Parietal lobe (tissue), 2 donors: ENCODE measurements at places on chromosomes 5 and 9. TPM values are rescaled to one million over a fixed set of nuclear protein-coding genes. Genes with fewer than 3 reads are reported as not detected.

Gene FBXW5
- total RNA-seq, result 64.5 TPM

Gene GMCL2
- total RNA-seq, result not detected

Gene SPAG8
- 4.1 TPM for total RNA-seq

Gene NR5A1
- not detected for total RNA-seq

Gene SPINK1
- total RNA-seq, result not detected

Gene CFAP157
- total RNA-seq, result 0.94 TPM

Gene NIPAL4
- not detected for total RNA-seq

Gene PALM2AKAP2
- total RNA-seq, result 4.4 TPM

Gene SLC45A2
- total RNA-seq, result 2.5 TPM

Gene FOXD4L6
- 1.3 TPM for total RNA-seq

Gene AFF4
- total RNA-seq, result 118 TPM

Gene GLRA1
- total RNA-seq, result not detected

Gene FAM78A
- 1.9 TPM for total RNA-seq

Gene LRRC19
- total RNA-seq, result under 0.01 TPM

Gene TSSK1B
- total RNA-seq, result 0.31 TPM
